ENCODE measurements at places on chromosomes 7 and 10. TPM values are rescaled to one million over a fixed set of nuclear protein-coding genes. Genes with fewer than 3 reads are reported as not detected.
A peak's percentile ranks its signal among the peaks of the same experiment; 100 is the strongest.

ENKUR gene
- total RNA-seq = 0.49 TPM

DNA sequence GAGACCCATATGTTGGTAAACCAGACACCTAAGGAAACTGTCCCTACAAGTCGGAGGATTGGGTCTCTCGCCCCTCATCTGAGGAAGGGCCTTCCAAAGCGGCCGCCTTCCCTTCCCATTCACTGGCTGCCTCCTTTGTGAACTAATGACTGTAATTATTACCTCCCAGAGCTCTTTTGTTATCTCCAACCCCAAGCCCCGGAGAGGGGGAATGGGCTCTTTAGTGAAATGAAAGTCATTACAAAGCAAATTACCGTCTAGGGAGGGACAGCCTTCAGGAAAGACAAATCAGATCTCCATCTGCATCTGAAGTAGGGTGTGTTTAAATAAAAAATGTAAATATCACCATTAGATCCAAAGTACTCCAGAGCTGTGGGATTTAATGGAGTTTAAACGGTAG, 2.6 kb upstream of the GAD2 start:
- H3K27ac ChIP-seq = no peak overlapping the region
- H3K27me3 ChIP-seq = peaks cover 82% of the 10 kb centered on the region
- H3K4me1 ChIP-seq = no peaks in the 10 kb centered on the region
- H3K4me3 ChIP-seq = no peak overlapping the region

DNA sequence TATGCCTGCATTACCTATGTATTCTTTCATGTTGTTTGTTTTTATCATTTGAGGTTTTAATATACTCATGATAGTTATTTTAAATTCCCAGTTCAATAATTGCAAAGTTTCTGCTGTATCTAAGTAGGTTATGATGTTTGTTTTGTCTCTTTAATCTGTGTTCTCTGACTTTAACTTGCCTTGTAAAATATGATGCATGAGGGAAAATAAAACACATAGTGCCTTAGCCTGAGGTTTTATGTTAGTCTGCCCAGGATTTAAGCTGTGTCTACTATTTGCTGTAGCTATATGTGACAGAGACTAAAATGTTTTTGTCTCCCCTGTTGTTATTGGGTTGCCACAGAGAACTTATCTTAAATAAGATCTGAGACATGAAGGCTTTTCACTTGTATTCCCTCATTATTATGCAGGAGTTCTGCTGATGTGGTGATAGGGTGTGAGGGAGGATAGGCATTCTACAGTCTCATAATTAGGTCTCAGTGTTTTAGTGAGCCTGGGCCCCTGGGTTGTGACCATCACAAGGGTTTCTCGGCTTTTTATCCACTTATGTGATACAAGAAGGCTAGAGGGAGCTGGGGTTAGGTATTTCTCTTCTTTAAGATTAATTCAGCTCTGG, 582.5 kb downstream of the CNTNAP2 start:
- no peaks in the 10 kb centered on the region for H3K36me3 ChIP-seq
- H3K27me3 ChIP-seq = no peaks in the 10 kb centered on the region
- DNase-seq = no peak
- no peak overlapping the region for H3K4me3 ChIP-seq
- no peak overlapping the region for H3K27ac ChIP-seq

DNA sequence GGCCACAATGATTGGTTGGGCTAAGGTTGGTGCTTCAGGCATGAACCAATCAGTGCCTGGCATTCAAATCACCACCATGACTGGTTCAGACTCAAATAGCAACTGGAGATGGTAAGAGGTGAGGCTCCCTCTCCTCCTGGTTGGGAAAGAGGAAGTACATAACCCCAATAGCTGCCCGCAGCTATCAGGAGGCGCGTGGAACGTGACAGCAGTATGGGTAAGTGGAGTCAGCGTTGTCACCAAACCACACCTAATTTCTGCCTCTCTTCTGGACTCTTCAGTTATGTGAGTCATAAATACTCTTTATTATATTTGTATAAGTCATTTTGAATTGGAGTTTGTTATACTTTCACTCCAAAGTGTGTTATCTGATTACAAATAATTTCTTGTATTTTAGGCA, 17.9 kb upstream of the ITGA8 start:
- no peaks in the 10 kb centered on the region for H3K27me3 ChIP-seq
- H3K4me1 ChIP-seq = no peaks in the 10 kb centered on the region
- no peak for DNase-seq
- no peak overlapping the region for H3K4me3 ChIP-seq

WNT8B gene
- total RNA-seq = not detected

DNA sequence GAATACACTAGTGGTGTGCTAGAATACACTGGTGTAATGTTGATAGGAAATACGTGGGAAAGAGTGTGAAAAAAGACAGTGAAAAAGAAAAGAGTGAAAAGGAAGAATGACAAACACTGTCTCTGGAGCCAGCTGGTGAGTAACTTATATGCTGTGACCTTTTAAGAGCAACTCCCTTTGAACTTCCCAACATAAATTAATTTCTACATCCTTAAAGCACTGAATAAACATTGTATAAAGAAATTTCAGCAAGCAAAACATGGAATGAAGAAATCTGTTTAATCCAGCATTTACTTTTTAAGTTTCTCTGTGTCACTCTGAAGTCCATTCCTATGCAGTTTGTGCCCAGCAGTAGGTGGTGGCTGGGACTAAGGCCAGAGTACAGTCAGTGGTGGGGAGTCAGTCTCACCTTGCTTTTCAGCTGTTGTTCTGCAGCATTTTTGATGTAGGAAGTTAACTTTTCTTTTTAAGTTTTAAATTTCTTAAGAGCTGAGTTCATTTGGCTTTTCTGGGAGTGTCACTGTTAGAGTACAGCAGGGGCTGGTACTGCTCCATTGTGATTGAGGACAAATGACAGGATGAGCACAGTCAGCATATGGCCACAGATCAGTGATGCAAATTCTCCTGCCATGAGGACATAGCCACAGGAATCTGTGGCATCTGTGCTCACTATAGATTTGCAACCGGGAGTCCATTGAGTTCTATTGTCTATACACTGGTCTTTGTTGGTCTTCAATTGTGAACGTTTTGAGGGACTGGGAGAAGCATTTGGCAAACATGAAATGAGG, 321.8 kb downstream of the ZNF248 start:
- no peak overlapping the region for H3K27ac ChIP-seq
- no peaks in the 10 kb centered on the region for H3K4me1 ChIP-seq
- no peaks in the 10 kb centered on the region for H3K36me3 ChIP-seq
- no peak for DNase-seq

EBLN1 gene
- total RNA-seq = not detected

GRCh38 chr10:46525177-46525823, 31.2 kb downstream of the GPRIN2 start:
- no peaks in the 10 kb centered on the region for H3K27me3 ChIP-seq
- no peaks in the 10 kb centered on the region for H3K36me3 ChIP-seq
- no peak overlapping the region for H3K4me3 ChIP-seq
- peaks cover 16% of the 10 kb centered on the region for H3K4me1 ChIP-seq

TRPV6 gene
- 0.38 TPM for total RNA-seq

MEOX2 gene
- total RNA-seq = 21.9 TPM

- no peaks in the 10 kb centered on the region for H3K27me3 ChIP-seq
- H3K4me3 ChIP-seq = no peak overlapping the region
- no peaks in the 10 kb centered on the region for H3K36me3 ChIP-seq
- H3K4me1 ChIP-seq = no peaks in the 10 kb centered on the region
- no peak for DNase-seq
These were observed 334.4 kb downstream of the ADARB2 start for GRCh38 chr10:1402816-1403507.

TMEM176A gene
- 63.7 TPM for total RNA-seq

VSTM2A gene
- total RNA-seq = not detected

GRCh38 chr10:30970760-30971460, 60.8 kb downstream of the ZNF438 start:
- no peaks in the 10 kb centered on the region for H3K27me3 ChIP-seq
- H3K36me3 ChIP-seq = no peaks in the 10 kb centered on the region
- H3K4me3 ChIP-seq = no peak overlapping the region
- DNase-seq = no peak

FAM180A gene
- 6.8 TPM for total RNA-seq

TIMM23 gene
- 35.8 TPM for total RNA-seq

DNA sequence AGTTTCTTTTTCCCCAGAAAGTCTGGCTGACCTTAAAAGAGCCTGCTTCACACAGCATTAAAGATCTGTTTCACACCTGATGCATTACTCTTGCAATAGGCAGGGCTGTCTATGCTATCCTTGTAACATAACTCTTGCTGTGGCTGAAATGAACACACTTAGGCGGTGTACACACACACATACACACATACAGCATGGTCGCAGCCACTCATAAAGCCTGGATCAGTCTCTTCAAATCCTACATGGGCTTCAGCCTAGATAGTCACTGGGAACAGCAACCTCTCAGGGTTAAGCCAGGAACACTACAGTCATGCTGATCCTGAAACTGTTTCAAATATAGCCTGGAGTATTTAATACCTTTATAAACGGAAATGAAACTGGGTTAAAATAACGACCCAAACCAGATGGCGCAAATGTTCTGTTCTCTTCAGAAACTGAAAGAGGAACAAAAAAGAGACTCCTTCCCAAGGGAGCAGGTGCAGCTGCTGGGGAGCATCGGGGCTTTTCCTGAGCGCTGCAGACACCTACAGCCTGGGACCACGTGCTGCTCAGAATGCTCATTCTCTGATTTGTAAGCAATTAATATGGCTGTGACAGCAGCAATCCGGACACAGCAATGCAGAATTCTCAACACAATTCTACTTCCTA, 61.0 kb upstream of the SFMBT2 start:
- H3K4me3 ChIP-seq = no peak overlapping the region
- H3K27ac ChIP-seq = peak overlapping the region; percentile 1
- no peaks in the 10 kb centered on the region for H3K27me3 ChIP-seq
- H3K4me1 ChIP-seq = peaks cover 8% of the 10 kb centered on the region

ADAM8 gene
- total RNA-seq = 20.3 TPM

DNA sequence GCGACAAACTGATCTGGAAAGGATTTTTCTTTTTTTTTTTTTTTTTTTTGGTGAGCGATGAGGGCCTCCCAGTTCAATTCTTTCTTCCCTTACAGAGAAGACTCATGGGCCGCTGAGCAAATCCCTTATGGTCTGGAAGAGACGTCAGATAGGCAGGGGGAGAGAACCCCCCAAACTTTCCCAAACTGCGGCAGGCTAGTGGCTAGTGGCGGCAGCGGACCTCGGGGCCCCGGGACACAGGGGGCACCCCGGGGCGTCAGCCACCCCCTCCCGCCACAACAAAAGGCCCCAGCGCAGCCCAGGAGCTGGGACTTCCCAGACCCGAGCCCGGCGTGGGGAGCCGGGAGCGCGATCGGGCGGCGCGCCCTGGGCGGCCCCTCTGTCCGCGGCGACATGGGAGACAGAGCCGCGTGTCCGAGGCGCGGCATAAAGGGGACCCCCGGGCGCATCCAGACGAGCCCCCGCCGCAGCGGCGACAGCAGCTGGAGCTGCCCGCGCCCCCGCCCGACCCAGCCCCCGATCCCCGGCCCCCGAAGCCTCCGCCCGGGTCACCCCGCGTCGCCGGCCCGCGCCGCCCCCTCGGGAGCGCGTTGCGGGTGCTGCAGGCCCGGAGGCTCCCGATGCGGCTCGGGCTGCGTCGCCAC, 755 bp downstream of the FAM171A1 start:
- DNase-seq = no peak
- peaks cover 7% of the 10 kb centered on the region for H3K27me3 ChIP-seq
- H3K27ac ChIP-seq = peak overlapping the region; percentile 68

MUC3A gene
- total RNA-seq = 2.7 TPM

GATA3 gene
- 3.2 TPM for total RNA-seq

DNA sequence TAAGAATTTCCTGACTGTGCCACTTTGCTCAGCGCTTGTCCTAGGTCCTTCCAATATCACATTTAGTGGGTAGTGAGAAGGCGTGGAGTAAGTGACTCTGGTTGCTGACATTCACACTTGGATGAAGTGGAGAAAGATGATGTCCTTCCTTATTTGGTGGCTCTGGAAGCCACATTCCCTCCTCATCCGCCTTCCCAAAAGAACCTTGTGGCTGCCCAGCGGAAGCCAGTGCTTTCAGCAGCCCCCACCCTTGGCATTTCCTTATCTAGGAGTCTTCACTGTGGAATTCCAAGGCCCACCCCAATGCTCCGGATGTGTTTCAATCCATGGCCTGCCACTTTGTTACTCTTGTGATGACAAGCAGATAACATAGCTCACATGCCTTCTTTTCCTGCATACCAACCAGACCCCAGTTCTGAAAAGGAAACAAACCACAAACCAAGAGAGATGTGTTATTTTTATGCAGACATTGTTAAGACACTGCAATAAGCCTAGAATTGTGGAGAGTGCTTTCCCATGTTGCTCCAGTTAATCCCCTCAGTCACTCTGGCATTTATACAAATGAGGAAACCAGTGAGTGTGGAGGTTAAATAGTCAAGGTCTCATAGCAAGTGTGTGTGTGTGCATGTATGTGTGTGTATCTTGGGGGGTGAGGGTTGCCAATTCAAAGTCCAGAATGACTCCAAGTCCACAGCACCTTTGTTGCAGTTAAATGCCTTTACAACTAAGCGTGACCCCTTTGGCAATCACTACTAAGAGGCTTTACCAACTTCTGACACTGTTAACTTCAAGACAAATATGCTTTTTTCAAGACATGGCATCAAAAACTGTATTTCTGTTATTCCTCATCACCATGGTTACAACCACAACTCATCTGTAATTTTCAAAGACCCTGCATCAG, 10.3 kb upstream of the ANKRD1 start:
- H3K4me3 ChIP-seq = no peak overlapping the region
- no peak for DNase-seq
- peaks cover 31% of the 10 kb centered on the region for H3K4me1 ChIP-seq
- H3K36me3 ChIP-seq = no peaks in the 10 kb centered on the region
- H3K27ac ChIP-seq = peak overlapping the region; percentile 77
- H3K27me3 ChIP-seq = no peaks in the 10 kb centered on the region

DNA sequence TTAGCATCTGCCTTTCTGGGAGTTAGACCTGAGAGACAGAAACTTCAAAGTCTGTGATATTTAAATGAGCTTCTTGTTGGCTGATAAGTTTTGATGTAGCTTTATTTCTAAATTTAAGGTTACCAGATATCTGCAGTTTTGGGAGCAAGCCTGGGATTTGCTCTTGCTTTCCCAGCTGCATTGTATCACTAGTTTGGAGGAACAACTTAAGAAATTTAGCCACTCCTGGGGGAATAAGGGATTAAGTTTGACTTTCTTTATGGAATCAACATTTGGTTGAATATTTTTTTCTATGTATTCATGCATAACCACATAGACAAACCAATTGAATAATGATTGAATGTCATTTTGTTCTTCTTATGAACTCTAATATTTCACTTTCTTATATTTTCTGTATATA, 178.6 kb downstream of the POLR1F start:
- no peaks in the 10 kb centered on the region for H3K36me3 ChIP-seq
- H3K4me3 ChIP-seq = no peak overlapping the region
- no peak for DNase-seq
- no peak overlapping the region for H3K27ac ChIP-seq
- H3K27me3 ChIP-seq = no peaks in the 10 kb centered on the region
- no peaks in the 10 kb centered on the region for H3K4me1 ChIP-seq

GRCh38 chr10:49241385-49241784, 53.2 kb upstream of the TMEM273 start:
- no peaks in the 10 kb centered on the region for H3K36me3 ChIP-seq
- H3K27me3 ChIP-seq = no peaks in the 10 kb centered on the region
- no peak overlapping the region for H3K27ac ChIP-seq
- H3K4me1 ChIP-seq = peaks cover 7% of the 10 kb centered on the region
- H3K4me3 ChIP-seq = no peak overlapping the region

GRCh38 chr7:30688718-30689221, 6.5 kb upstream of the CRHR2 start:
- no peaks in the 10 kb centered on the region for H3K36me3 ChIP-seq
- H3K27ac ChIP-seq = no peak overlapping the region
- no peak overlapping the region for H3K4me3 ChIP-seq
- H3K4me1 ChIP-seq = no peaks in the 10 kb centered on the region

- no peak for DNase-seq
- no peak overlapping the region for H3K27ac ChIP-seq
- H3K4me1 ChIP-seq = peaks cover 10% of the 10 kb centered on the region
- no peak overlapping the region for H3K4me3 ChIP-seq
These were observed 255.5 kb upstream of the AOAH start for GRCh38 chr7:36979810-36980248.
